ENCODE measurements at places on chromosomes 4 and X.

DNA sequence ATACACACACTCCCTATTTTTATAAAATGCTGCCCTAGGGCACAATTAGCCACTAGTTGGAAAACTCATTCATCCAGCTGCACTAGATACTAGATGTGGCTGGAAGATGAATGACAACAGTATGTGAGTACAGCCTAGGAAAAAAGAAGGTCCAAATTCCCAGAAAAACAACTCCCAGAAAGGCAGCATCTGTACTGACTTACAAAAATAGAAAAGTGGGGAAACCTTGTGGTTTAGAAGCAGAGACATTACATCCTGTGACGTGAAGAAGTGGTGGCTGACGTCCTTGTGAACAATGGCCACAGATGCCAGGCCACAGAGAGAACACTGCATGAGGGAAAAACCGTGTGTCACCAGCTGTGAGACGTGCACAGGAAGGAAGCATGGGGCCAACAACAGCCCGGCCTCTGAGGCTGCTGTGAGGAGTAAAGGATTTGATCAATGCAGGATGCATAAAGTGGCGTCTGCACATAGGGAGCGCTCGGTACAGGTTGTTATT is 81.2 kb downstream of the SPRY1 start:
- DNase-seq, result peak; percentile 43

DNA sequence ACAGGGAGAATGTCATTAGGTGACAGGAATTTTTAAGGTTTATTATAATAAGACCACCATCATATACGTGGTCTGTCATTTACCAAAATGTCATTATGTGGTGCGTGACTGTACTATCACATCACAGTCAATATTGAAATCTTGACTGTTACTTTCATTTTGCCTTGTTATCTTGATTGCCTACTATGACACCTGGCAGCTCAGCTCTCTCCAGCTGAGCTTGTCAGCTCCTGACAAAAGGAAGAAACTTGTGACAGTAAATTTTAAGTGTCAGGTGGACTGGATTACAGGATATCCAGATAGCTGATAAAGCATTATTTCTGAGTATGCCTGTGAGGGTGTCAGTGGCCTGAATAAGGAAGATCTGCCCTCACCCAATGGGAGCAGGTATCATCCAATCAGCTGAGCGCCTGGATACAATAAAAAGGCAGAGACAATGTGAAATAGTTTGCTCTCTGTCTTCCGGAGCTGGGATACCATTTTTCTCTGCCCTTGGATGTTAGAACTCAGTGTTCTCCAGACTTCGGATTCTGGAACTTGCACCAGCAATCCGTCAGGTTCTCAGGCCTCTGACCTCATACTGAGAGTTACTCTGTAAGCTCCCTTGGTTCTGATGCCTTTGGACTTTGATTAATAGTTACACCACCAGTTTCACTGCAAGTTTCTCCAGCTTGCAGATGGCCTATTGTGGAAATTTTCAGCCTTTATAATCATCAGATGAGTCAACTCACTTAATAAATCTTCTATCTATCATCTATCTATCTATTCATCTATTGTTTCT is 1454.7 kb upstream of the IGFBP7 start:
- DNase-seq, result no peak

DNA sequence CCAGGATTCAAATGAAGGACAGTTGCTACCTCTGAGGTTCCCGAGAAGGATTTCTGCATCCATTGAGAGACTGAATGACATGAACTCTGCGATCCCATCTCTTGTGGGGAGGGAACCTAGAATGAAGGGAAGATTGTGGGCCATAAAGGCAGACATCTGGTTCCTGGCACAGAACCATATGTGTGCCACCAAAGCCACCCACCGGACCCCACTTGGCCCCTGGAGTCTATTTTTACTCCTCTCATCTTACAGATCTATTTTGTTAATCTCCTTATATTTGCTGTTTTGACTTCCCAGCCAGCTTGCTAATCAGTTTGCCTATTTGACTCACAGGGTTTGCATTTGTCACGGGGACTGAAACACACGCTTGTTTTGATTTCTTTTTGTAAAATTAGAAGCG is 7.3 kb downstream of the SOD3 start:
- no peak for DNase-seq

GRCh38 chr4:2792396-2792710 is 532 bp upstream of the SH3BP2 start:
- no peak for DNase-seq

DNA sequence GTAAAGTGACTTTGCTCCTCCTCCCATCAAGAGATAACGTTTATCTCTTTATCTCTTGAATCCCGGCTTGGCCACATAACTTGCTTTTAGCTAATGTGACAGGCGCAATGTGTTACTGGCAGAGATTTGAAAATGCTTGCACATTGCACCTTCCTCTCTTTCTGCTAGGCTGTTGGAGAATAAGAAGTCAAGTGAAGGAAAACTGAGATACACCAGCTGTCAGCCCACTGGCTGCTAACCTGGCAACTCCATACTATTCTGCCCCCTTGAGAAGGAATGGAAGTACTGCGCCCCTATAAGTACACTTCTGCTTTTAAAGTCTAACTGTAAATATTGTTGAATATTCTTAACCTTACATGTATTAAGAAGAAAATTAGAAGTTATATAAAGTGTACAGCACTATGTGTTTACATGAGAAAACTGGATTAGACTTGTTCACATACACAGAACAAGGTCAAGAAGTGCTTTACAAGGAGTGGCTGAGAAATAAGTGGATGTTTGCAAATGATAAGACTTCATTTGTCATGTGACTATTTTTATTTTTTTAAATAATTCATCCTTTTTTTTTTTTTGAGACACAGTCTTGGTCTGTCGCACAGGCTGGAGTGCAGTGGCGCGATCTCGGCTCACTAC is 424.5 kb upstream of the CTSO start:
- no peak for DNase-seq

DNA sequence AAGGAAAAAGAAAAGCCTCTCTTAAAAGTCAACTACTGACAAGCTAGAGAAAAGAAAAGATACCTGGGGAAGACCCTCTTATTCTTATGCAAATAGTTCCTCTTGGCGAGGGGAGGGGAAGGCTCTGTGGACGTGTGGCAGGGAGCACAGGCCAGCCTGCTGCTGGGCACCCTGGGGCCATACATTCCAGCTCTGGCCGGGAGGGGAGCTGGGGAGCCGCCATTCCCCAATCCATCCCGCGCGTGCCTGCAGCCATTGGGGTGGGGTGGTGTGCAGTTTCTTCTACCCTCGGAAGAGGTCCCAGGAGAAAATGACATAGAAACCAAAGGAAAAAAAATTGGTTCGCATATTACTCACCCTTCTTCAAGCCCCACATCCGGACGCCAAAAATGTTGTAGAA is 1496.4 kb downstream of the RPA4 start:
- no peak for DNase-seq

GRCh38 chrX:45850775-45851433 is 650.2 kb upstream of the DIPK2B start:
- peak; percentile 5 for DNase-seq

GRCh38 chrX:151729056-151729725 is 5.4 kb upstream of the CNGA2 start:
- no peak for DNase-seq

- no peak for DNase-seq
Measured at GRCh38 chr4:112167794-112168193, 22.5 kb downstream of the FAM241A start.

GRCh38 chr4:2686379-2687265 is 69.5 kb downstream of the TNIP2 start:
- no peak for DNase-seq

GRCh38 chr4:142883040-142883832 is 37.1 kb upstream of the INPP4B start:
- DNase-seq, result no peak

GRCh38 chrX:133783274-133783673 is 202.1 kb downstream of the GPC3 start:
- no peak for DNase-seq

- no peak for DNase-seq
Measured at GRCh38 chr4:7075962-7076695, 8.3 kb upstream of the GRPEL1 start.

- no peak for DNase-seq
Measured at GRCh38 chr4:175424111-175424510, 388.0 kb downstream of the GPM6A start.

- no peak for DNase-seq
Measured at GRCh38 chr4:108168160-108168670, 517 bp downstream of the LEF1 start.

All from activated CD8-positive, alpha-beta memory T cell treated with anti-CD3 and anti-CD28 coated beads for 4 hours (primary cell).